Activated gamma-delta T cell treated with anti-CD3 and anti-CD28 coated beads, Interleukin-2, amount 50 U/mL, for 16 hours (primary cell): ENCODE measurements at places on chromosomes 5 and 9.

DNA sequence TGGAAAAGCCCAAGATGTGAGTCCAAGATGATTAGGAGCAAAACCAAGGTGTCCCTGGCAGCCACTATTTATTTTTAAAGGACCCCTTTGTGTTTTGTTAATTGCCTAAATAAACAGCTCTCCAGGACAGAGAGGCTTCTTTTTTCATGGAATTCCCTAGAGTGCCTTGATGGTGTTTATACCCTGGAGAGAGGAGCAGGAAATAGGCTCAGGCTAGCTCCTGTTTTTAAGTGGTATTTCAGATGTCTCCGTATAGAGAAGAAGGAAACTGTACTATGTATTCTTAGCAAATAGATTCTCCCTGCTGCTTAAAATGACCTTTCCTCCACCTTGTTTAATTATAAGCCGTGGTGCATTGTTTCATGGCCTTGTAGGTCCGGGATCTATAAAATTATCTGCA, 292.4 kb downstream of the CD180 start:
- DNase-seq, result no peak

DNA sequence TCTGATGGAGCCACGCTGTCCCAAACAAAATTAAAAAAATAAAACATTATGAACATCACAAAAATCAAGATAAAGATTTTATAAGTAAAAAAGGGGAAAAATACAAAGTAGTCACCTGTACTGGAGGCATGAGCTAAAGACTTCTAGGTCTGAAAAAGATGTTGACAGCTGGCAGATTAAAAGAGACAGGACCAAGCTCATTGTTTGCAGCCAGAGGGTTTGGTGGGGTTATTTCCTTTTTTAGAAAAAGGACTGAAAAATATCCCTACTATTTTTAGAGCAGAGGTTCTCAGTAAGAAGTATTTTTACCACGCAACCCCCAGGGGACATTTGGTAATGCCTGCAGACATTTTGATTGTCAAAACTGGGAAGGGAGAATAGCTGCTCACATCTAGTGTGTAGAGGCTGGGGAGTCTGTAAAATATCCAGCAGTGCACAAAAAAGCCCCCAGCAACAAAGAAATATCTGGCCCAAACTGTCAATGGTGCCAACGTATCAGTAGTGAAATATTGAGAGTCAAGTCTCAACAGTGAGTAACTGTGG, 353.4 kb downstream of the TLE1 start:
- DNase-seq, result no peak

DNA sequence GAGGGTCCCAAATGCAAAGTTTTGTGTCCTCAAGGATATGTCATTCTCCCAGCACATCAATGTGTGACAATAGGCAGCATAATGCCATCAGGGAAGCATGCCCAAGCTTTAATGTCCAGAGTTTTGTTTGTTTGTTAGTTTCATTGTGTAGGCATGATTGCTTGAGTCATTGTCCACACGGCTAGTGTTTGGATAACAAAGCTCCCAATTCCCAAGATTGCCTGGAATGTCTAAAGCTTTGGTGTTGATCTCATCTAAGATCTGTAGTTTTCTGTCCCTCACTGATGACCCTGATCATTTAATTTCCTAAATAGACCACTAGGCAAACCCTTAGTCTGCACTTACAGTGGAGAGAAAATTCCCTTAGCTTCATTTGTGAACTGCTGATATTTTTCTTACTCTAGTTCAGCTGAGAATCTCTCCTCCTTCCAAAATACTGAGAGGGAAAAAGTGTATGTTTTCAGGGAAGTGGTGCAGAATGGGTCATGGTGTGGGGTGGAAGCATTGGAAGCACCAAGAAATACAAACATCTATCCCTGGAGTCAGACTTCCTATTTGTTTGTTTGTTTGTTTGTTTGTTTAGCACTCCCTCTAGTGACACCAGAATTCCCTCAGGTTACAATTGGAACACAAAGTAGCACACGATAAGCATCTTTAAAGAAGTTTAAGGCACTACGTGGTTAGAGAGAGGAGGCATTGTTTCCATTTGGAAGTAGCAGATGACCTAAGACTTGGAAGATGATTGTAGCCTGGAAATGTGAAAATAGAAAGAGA, 127.1 kb downstream of the PRDM6 start:
- no peak for DNase-seq

GRCh38 chr5:10122076-10122726, 127.5 kb downstream of the ATPSCKMT start:
- DNase-seq, result no peak

DNA sequence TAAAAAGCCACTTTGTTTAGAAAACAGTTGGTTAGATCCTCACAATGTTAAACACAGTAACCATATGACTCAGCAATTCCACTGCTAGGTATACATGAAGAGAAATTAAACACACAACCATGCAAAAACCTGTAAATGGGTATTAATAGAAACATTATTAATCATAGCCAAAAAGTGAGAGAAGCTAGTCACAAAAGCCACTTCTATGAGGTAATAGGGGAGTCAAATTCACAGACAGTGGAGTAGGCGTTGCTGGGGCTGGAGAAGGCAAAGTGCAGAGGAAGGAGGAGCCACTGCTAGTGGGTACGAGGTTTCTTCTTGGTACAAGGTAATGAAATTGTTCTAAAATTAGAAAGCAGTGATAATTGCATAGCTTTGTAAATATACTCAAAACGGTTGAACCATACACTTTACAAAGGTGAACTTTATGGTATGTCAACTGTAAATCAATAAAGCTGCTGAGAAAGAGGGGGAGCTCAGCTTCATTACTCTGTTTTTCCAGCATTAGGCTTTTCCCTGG, 364.4 kb downstream of the GADD45G start:
- DNase-seq, result no peak

DNA sequence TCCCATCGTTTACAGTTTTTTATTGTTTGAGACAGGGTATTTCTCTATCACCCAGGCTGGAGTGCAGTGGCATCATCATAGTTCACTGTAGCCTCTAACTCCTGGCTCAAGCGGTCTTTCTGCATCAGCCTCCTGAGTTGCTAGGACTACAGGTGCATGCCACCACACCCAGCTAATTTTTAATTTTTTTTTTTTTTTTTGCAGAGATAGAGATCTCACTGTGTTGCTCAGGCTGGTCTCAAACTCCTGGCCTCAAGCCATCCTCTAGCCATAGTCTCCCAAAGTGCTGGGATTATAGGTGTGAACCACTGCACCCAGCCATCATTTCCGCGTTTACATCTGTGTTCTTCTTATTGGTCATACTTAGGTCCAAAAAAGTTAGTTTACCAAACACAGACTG, 53.6 kb downstream of the FSD1L start:
- DNase-seq, result no peak

- DNase-seq, result no peak
These were observed 813 bp upstream of the AGTPBP1 start for GRCh38 chr9:85742597-85742936.

DNA sequence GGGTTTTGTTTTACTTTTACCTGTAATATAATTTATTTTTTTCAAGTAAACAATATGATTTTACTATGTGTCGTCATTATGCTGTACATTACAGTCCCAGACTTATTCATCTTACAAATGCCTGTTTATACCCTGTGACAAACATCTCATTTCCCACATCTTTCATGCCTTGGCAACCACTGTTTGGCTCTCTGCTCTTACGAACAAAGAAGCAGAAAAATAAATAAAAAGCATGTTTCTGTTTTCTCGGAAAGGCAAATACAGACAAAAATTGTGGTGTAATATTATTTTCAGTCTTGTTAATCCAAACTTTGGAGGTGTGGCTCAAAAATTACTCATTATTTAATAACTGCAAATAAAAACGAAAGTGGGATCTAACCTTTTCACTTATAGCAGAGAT, 393.0 kb downstream of the CDH12 start:
- no peak for DNase-seq

- DNase-seq, result no peak
These were observed 66.3 kb upstream of the PAPPA start for GRCh38 chr9:116087246-116087645.

- DNase-seq, result no peak
These were observed 2.2 kb downstream of the GABRB2 start for GRCh38 chr5:161544350-161544765.
